ENCODE measurements at places on chromosomes 7 and 10.

DNA sequence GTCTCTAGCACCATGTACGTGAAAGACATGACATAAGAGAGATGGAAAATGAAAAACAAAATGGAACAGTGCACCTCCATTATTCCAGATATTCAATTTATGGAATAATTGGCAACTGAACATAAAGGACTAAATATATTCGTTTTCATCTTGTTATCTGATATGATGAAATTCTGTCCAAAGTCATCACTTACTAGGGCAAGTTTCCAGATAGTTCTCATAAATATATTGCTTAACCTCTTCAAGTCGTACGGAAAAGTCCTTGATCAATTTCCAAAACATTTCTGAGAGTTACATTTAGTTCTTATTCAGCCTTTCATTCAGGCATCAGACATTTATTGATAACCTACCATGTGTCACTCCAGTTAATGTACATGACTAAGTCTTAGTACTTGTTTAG, 185.2 kb downstream of the HGF start:
- no peak for DNase-seq

- no peak for DNase-seq
Observed at GRCh38 chr7:101156277-101156676, 2.0 kb downstream of the AP1S1 start.

DNA sequence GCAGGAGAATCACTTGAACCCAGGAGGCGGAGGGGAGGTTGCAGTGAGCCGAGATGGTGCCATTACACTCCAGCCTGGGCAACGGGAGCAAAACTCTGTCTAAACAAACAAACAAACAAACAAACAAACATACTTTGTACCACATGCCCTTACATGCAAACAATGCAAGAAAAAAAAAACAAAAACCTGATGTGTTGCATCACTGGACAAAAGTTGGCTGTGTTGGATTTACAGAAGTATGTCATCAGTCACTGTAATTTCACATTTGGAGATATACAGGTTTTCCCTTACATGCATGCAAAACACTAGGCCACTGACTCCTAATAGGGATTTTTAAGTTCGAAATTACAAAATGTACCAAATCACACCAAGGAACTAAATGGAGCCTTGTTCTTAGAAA, 138.5 kb downstream of the SRPK2 start:
- DNase-seq = no peak

GRCh38 chr7:74454925-74455288, 1.2 kb downstream of the GTF2IRD1 start:
- DNase-seq = no peak

DNA sequence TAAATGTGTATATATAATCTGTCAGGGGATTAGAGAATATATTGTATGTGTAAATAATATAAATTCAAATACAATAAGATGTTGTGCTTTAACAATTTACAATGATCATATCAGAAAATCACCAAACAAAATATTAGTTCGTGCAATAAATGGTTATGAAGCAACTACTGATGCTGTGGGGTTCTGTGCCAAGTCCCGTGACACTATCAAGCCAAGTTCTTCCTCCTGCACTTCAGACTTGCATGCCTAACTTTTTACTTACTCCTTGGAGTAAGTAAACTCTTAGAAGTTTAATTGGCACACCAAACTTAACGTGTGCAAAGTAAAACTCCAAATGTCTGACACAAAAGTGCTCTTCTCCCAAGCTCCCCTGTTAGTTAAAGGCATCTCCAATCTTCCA, 26.5 kb upstream of the TMEM254 start:
- no peak for DNase-seq

- DNase-seq = no peak
Observed at GRCh38 chr7:99762680-99763327, 21.2 kb downstream of the CYP3A4 start.

DNA sequence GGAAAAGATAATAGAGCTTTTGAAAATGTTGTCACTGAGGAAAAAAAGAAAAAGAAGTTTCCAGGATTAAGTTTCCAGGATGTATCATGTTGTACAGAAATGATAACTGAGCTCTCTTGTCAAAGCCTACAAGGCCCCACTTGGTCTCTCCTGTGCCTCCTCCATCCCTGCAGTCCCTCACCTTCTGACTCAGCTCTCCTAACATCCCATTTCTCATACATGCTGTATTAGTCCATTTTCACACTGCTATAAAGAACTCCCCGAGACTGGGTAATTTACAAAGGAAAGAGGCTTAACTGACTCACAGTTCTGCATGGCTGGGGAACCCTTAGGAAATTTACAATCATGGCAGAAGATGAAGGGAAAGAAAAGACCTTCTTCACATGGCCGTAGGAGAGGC, 3.8 kb upstream of the DGKI start:
- no peak for DNase-seq

DNA sequence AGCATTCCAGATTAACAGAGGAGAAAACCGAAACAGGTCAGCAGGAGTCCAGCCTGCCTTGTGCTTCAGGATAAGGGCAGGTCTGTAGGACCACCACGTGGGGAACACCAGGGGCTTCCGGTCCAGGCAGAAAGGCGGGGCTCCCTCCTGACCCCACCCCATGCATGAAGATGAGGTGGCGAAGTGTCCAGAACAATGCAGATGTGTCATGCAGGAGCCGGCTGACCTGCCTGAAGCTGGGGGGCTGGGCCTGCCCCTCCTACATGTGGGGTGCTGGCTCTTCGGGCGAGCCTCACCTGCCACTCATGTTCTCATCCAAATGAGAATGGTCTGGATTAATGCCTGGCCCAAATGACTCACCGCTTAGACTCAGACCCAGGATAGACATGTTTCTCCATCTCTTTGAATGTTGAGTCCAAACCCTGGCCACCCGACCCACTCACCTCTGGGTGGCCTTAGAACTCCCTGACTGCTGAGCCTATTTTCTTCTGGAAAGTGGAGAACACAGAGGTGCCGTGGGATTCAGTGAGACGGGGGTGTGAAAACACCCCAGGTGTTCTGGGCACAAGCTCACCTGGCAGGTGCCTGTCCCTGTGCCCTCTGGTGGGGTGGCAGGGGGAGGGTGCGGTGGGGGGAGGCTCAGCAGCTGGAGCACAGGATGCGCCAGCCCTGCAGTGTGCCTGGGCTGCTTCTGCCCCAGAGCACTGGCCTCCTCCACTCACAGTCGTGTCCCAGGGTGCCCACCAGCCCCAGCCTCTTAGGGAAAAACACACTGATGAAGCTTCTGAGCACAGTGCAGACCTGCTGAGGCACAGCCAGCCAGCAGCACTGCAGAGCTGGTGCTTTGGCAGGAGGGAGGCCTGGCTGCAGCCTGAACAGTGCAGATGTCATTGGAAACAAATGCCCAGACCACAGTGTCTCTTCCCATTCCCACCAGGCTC, 55.2 kb upstream of the GDF10 start:
- DNase-seq = no peak

GRCh38 chr7:31304446-31304845, 36.1 kb downstream of the NEUROD6 start:
- no peak for DNase-seq

DNA sequence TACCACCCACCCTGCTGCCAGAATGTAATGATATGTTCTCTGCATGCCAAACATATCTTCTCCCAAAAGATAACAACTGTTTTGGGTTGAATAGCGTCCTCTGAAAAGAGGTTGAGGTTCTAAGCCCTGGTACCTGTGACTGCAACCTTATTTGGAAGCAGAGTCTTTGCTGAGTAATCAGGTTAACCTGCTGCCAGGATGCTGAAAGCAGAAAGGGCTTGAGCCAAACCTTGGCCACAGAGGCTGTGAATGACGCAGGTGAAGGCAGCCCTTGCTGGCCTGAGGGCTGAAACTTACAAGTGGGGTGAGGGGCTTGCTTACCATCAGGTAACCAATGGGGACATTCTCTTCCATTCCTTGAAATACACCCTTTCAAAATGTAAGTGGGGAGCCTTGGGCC, 151.8 kb upstream of the RHEB start:
- DNase-seq = no peak

DNA sequence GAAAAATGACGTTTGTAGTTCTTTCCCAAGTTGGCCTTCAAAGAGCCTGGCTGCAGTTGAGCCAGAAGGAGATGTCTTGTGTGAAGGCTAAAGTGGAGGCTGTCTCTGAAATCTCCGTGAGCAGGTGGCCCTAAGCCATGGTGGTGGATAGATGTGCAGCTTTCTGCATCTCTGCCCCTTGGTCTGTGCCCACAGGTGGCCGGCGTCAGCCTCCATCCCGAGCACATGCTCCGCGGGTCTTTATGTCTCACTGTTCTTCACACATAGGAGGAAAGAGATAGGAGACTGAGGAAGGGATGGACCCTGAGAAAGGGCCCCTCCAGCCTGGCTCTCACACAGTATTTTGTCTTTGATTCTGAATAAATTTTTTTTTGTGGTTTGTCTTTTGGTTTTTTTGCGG, 30.3 kb upstream of the SLC26A4 start:
- DNase-seq = no peak

DNA sequence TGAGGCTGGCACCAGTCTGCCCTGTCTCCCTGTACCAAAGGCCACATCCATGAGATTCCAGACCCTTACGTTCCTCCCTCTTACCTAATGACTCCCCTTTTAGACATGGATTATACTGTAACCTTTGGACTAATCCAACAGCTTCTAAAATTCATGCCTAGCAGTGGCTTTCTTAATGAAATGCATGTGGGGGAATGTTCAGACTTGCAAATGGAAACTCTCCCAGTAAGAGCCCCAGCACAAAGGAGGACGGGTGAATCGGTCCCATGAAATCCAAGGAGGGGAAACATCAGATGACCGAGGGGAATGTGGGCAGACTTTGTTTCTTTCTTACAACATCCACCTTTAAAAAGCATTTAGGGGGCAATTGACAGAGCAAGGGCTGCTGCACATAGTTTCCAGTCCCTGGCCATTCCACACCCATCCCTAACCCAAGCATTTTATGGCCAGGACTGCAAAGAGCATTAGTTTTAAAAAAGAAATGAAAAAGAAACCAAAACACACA, 71.5 kb downstream of the COL13A1 start:
- DNase-seq = no peak

DNA sequence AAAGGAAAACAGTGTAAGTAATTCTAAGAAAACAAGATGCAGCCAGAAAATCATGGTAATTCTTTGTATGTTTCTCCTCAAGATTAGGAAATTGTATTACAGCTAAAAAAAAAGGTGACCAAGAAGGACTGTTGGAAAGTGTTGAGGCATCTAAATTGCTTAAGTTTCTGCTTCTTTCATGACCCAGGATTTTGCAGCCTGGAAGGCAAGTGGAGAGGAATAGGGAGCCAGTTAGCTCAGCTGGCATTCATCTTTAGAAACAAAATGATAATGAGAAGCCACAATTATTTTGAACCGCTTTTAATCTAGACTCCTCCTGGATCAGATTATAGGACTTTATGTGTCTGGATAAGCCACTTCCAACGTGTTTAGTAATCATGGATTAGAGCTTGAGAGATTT, 56.8 kb upstream of the TMEM229A start:
- DNase-seq = no peak

GRCh38 chr10:70268376-70268775, 15.4 kb downstream of the NPFFR1 start:
- DNase-seq = no peak

DNA sequence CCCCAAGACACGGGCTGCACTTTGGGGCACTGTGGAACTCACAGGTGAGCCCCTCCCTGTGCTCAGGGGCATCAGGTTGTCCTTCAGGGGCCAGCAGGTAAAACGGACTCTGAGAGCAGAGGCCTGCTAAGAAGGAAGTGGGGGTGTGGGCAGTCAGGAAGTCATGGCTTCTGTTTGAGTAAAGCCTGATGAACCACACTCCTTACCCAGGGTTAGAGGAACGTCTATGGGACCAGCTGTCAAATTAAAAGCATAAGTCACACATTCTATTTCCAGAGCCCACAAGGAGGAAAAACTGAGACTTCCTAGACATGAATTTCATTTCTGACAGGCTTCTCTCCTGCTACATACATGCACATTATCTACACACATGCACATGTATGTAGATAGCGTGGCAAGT, 616.4 kb downstream of the SDK1 start:
- no peak for DNase-seq

DNA sequence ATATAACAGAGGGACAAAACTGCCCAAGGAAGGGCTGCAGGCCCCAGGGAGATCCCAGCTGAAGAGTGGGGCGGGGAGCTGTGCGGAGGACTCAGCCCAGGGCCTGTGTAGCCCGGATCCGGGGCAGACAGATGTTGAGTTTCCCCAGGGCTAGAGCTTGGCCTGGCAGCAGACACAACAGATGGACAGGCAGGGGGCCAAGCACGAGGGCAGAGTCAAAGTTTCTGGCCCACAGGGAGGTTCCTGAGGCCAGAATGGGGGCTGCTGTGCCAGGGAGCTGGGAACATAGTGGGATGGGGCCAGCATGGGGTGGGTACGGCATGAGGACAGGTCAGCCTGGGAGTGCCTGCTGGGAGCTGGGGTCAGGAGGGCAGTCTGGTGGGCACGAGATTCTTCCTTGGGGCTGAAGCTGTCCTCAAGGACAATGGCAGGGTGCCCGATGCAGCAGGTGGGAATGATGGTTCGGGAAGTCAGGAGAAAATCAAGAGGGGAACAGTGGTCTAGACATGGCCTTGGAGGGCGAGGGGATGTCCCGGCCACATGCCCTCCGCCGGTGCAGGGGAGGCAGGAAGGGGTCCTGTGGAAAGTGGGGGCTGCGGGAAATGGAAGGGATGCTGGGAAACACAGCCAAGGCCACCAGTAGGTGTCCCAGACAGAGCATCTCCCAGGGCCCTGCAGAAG, 519.1 kb upstream of the FOXK1 start:
- no peak for DNase-seq

- no peak for DNase-seq
Observed at GRCh38 chr10:43036481-43037428, 40.1 kb upstream of the RET start.

DNA sequence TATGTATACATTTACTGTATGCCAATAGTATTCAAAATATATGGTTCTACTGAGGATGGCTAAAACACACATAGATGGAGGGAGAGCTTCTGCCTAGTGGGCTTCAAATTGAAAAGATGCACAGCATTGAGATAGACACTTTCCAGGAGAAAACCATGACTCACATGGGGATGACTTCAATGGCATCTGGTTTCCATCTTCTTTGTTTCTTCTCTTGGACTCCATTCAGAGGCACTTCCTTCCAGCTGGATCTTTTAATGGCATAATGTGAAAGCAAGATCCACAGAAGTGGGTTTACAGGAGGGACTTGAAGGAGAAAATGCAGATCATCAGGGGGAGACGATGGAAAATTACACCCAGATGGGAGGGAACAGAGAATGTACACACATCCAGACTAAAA, 84.9 kb downstream of the ZNF365 start:
- DNase-seq = no peak

DNA sequence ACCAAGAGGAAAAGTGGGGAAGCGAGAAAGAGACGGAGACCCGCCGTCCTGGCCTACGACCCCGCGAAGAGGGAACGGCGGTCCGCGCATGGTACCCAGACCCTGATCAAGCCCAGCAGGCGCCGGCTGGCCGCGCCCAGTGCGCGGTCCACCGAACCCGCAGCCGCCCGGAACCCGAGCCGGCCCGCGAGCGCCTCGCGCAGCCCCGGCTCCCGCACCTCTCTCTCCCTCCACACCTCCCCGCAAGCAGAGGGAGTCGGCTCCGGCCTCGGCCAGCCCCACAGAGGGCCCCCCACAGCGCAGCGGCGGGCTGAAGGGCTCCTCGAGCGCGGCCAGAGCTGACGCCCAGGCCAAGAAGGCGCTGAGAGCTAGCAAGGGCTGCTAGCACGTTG, 164.7 kb downstream of the AGMO start:
- DNase-seq = no peak
